ENCODE measurements at places on chromosomes 13 and 19.

DNA sequence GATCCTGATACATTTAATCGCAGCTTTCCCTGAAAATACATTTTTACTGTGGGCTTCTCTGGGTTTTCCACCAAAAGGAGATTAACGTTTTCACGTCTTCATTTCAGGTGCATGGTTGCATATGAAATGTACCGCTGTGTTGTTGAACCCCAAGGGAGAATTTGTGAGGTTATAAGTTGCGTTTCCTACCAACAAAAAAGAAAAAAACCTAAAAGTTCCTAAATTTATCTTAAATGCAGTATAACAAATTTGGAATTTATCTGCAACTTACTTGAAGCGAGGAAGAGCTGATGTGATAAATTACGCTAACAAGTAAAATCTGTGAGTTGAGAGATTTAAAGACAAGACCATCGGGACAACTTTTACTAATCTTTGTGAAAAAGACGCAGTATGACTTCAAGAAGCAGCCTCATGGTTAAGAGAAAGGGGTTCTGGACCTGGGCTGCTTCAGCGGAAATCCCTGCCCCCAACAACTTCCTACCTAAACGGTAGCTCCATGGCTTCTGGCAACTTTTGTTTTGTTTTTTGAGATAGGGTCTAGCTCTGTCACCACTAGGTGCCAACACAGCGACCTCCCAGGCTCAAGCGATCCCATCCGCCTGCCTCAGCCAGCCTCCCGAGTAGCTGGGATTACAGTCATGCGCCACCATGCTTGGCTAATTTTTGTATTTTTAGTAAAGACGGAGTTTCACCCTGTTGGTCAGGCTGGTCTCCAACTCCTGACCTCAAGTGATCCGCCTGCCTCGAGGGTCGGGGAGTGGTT, 958 bp upstream of the OBI1 start:
- DNase-seq: peak; percentile 9

GRCh38 chr13:77002590-77003190, 10.8 kb downstream of the CLN5 start:
- no peak for DNase-seq

DNA sequence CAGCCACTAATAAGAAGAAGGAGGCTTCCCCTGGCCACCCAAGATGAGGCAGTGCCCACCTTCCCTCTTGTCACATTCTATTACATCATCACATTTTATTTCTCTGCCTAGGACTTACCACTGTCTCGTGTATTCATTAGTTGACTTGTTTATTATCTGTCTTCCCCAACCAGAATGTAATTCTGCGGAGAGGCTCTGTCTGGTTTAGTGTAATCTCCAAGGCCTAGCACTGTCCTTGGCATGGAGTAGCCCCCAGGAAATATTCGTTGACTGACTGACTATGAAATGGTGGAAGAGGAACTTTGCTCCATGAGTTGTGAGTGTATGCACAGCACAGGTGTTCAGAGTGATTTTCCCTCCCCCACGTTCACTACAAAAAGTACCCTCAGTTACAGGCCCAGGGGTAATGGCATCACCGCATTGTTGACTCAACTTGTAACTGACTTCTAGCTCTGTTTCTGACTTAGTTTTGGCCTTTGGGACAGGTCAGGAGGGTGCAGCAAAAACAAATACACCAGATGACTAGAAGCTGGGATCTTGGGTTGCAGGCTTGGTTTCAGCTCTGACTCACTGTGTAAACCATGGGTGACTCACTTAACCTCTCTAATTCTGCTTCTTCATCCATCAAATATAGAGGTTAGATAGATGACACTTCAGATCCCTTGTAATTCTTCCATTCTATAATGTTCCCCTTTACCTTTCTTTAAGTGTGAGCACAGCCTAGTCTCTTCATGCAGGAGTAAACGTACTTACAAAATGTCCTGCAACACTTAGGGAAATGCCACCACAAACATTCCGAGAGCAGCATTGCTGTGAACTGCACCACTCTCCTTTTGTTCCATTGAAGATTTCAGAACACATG, 229.7 kb downstream of the KCNRG start:
- DNase-seq: no peak

DNA sequence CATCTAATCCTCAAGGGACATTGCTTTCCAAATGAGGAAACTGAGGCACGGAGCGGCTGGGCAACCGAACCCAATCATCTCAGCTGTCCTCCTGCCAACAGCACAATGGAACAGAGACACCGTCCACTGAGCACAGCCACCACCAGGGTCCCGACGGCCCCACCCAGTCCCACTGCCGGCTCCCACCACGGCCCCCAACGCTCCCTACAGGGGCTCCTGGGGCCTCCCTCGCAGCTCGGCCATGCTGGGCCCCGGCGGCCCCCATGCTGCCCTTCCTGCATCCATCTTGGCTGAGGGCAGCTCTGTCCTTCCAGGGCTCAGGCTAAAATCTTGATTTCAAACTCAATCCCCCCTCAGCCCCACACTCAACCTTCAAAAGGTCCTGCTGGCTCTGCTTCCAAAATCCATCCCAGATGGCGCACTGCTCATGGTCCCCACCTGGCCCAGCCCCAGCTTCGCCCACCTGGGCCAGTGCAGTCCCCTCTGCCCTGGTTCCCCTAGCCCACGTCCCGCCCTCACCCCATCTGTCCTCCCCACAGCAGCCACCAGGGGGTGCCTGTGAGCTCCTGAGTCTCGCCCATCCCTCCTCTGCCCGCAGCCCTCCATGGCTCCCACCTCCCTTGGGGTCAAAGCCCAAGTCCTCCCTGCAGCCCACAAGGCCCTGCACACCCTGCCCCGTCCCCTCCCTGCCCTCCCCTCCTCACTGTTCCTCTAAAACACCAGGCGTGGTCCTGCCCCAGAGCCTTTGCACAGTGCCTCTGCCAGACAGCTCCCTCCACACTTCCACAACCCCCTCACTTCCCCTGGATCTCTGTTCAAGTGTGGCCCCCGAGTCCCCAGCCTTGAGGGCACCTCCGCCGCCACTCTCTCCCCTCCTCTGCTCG, 7.9 kb downstream of the PIP5K1C start:
- peak; percentile 59 for DNase-seq

DNA sequence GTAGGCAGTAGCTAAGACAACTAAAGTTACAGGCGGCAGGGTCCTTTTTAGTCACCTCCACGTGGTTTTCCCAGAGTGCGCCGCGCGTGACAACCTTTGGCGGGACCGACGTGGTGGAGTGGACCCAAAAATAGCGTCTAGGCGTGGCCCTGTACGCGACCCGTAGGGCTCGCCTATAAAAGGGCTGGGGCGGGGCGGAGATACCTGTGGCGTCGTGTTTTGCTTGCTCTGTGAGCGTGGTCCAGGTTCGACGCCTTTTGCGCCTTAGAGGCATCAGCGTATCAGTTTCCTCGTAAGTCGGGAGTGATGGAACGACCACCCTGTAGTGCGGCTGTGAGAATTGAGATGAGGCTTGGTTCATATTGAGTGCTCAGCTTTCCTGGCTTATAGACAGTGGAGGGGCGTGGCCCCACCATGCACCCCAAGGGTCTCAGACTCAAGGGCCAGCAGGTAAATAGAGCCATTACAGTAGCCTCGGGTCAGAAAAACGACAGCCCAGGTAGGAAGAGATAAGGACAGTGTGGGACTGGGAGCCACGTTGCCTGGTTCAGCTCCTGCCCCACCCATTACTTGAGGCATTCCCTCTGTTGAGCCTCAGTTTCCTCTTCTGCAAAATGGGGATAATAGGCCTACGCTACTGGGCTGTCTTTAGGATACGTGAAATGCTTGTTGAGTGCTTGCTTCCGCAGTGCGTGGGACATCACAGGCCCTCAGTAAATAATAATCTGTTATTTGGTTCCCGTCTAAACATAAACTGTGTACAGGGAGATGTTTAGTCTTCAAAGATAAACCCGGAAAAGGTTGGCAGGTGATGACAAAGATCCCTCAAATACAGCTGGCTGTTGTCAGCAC, 693 bp upstream of the TMED1 start:
- DNase-seq: peak; percentile 59

- no peak for DNase-seq
Observed at GRCh38 chr19:10271543-10272086, 695 bp downstream of the ICAM1 start.

- no peak for DNase-seq
Observed at GRCh38 chr19:12703046-12703445, 6.6 kb upstream of the FBXW9 start.

GRCh38 chr13:79413521-79413920, 7.5 kb upstream of the RBM26 start:
- no peak for DNase-seq

DNA sequence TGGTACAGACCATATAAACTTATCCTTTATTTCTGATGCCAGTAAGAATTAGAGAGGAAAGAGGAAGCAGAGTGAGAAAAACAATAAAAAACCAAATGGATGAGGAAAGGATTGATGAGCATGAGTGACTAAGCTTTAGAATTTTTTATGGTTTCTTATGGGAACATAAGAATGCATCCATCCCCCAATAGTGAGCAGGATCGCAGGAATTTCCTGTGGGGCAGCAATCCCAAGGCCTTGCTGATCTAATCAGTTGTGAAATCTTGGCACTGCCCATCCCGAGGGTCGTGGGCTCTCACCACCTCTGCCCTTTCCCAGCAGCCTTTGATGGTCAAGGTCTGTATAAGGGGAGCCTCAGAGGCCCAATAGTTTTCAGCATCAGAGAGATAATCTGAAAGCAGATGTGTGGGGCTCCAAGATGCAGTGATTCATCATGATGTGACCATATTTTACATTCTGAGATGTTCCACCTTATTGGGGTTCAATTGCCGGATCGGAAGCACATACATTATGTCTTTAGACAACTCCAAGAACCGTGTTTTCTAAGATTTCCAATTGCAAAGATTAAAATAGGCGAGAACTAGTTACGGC, 222.1 kb downstream of the DNAJC15 start:
- DNase-seq: no peak

DNA sequence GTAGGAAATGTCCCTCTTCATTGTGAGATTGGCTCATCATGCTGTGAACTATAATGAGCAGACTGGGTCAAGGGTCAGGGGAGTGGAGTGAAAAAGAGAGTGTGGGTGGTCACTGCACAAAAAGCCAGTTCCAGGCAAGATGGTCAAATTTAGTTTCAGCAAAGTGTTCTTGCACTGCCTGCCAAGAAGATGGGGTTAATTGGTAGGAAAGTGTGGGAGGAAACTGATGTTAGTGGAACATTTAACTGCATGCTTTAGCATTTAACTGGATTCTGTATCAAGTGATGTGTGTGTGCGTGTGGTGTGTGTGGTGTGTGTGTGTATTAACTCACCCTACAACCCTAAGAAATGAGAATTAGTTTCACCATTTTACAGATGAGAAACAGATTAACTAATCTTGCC, 131.6 kb downstream of the COG6 start:
- DNase-seq: no peak

- DNase-seq: no peak
Observed at GRCh38 chr13:41673640-41674039, 216.3 kb downstream of the RGCC start.

- DNase-seq: no peak
Observed at GRCh38 chr13:112181336-112182067, 114.6 kb downstream of the SOX1 start.

DNA sequence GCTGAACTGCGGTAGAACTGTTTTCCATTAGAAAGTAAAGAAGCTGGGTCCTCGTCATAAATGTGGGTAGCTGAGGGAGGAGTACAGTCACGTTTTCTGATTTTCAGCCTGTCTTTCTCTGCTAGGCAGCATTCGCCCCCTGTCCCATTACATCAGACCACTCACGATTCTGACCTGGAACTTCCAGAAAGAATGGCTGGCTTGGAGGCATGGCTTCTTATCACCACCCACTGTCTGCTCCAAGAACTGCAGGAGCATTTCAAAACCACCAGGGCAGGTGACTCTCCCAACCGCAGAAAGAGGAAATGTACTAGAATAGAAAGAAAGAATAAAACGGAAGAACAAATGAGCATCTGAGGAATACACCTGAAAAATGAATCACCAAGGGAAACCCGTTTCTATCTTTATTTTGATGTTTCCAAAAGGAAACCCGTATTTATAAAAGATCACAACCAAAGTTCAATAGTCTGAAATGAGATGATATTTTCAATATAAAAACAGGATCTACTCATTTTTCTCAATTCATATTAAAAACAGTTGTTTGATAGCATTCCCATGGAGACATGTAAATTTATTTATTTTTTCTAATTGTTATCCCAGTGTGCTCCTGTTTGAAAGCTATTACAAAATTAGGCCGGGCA, 22.1 kb upstream of the POMP start:
- peak; percentile 66 for DNase-seq

GRCh38 chr19:15323496-15324235, 8.7 kb downstream of the BRD4 start:
- DNase-seq: no peak

All from naive thymus-derived CD8-positive, alpha-beta T cell (primary cell).